ENCODE measurements at places on chromosomes 2 and 18.
A peak's percentile ranks its signal among the peaks of the same experiment; 100 is the strongest.

GRCh38 chr2:120642646-120643045, 93.0 kb upstream of the GLI2 start:
- no peaks in the 10 kb centered on the region for H3K36me3 ChIP-seq
- peaks cover 2% of the 10 kb centered on the region for H3K27me3 ChIP-seq
- DNase-seq: no peak
- no peaks in the 10 kb centered on the region for H3K4me1 ChIP-seq
- H3K27ac ChIP-seq: no peak overlapping the region

DNA sequence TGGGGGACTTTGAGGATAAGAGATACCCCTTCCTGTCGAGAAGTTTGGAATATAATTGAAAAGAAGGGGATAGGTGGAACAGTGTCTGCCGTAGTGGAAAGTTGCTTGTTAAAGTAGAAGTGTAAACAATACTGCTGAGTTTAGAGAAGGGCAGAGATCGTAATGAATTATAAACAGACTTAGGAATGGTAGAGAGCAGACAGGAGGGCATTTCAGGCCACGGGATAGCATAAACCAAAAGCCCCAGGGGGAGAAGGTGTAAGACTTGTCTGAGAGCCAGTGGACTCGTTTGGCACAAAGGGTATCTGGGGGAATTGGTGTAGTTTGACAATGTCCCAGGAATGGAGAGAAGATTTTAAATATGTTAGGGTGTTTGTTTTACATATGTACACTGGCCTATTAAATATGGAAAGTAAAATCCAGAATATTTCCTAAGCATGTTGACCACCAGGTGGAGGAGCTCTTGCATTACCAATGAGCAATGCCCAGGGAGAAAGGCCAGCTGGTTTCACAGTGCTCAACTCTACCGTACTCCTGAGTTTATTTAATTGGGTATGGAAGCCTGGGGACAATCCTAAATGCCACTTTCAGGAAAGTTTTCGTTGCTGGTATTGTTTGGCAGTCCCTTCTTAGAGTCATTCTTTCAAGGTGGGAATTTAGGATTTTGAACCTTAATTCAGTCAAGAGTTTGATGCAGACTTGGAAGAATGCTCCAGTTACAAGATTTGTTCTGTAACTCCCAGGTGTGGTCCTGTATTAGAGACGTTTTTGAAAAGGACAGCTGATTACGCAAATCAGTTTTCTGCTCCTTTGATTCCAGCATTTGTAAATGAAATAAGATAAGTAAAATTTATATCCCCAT, 7.5 kb downstream of the COPS8 start:
- no peak overlapping the region for H3K27ac ChIP-seq
- H3K4me1 ChIP-seq: peaks cover 8% of the 10 kb centered on the region
- DNase-seq: no peak
- H3K36me3 ChIP-seq: peaks cover 54% of the 10 kb centered on the region
- H3K4me3 ChIP-seq: no peak overlapping the region
- H3K27me3 ChIP-seq: no peaks in the 10 kb centered on the region

DNA sequence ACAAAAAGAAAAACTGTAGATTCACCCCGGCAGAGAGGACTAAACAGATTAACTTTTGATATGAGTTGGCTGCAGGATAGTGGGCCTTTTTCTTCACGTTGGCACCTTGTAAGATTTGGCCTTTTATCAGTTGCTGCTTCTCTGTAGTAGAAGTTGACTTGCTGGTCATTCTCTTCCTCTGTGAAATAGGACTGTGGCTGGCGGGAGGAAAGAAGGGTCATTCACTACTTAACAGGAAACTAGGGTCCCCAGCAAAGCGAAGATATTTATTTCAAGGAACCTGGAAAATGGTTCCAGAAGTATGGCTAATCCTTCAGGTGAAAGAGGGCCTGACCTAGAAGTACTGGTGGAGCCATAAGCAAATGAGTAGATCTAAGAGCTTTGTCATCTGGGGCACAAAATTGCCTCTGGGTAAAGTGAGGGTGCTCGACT, 383 bp upstream of the ATP5MC3 start:
- peaks cover 44% of the 10 kb centered on the region for H3K36me3 ChIP-seq
- H3K4me3 ChIP-seq: peak overlapping the region; percentile 94
- no peaks in the 10 kb centered on the region for H3K27me3 ChIP-seq
- peak overlapping the region; percentile 96 for H3K27ac ChIP-seq
- peaks cover 21% of the 10 kb centered on the region for H3K4me1 ChIP-seq

DNA sequence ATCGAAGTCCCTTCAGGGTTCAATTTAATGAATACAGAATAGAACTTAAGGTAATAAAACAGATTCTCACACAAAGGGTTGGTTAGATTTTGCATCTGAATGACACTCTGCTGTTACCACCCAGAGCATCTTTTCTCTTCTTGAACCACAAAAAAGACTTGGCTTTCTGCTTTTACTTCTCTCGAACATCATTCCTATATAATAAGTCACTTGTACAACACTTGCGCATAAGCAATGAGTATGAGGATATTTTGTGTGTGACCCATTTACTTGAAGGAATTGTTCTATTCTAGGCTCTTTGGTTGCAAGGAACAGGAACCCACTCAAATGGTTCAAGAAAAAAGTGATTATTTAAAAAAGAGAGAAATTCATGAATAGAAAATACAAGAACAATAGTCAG, 126.2 kb downstream of the NUP35 start:
- no peak overlapping the region for H3K4me3 ChIP-seq
- H3K27me3 ChIP-seq: peaks cover 16% of the 10 kb centered on the region
- no peaks in the 10 kb centered on the region for H3K4me1 ChIP-seq
- H3K27ac ChIP-seq: no peak overlapping the region
- no peaks in the 10 kb centered on the region for H3K36me3 ChIP-seq

DNA sequence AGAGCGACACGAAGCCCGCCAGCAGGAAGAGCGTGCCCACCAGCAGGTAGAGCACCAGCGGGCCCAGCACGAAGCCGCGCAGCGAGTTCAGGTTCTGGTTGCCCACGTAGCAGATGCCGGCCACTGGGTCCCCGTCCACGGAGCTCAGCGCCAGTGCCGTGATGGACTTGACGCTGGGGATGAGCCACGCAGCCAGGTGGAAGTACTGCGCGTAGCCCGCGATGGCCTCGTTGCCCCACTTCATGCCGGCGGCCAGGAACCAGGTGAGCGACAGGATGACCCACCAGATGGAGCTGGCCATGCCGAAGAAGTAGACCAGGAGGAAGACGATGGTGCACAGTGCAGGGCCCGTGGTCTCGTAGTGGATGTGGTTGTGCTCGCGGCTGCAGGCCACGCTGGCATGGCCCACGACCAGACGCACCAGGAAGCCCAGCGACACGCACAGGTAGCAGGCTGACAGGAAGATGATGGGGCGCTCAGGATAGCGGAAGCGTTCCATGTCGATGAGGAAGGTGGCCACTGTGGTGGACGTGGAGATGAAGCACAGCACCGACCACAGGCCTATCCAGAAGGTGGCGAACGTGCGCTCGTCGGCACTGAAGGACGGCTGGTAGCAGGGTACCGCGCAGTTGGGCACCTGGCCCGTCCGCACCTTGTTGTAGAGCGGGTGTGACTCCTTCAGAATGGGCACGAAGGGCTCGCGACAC, 2.1 kb downstream of the FZD5 start:
- peaks cover 21% of the 10 kb centered on the region for H3K27me3 ChIP-seq
- H3K36me3 ChIP-seq: peaks cover 11% of the 10 kb centered on the region
- peaks cover 21% of the 10 kb centered on the region for H3K4me1 ChIP-seq
- peak overlapping the region; percentile 46 for H3K27ac ChIP-seq
- no peak for DNase-seq

GRCh38 chr2:176768185-176768584, 444.4 kb upstream of the HNRNPA3 start:
- H3K4me1 ChIP-seq: peaks cover 5% of the 10 kb centered on the region
- peaks cover 69% of the 10 kb centered on the region for H3K27me3 ChIP-seq
- H3K36me3 ChIP-seq: no peaks in the 10 kb centered on the region
- H3K27ac ChIP-seq: no peak overlapping the region

DNA sequence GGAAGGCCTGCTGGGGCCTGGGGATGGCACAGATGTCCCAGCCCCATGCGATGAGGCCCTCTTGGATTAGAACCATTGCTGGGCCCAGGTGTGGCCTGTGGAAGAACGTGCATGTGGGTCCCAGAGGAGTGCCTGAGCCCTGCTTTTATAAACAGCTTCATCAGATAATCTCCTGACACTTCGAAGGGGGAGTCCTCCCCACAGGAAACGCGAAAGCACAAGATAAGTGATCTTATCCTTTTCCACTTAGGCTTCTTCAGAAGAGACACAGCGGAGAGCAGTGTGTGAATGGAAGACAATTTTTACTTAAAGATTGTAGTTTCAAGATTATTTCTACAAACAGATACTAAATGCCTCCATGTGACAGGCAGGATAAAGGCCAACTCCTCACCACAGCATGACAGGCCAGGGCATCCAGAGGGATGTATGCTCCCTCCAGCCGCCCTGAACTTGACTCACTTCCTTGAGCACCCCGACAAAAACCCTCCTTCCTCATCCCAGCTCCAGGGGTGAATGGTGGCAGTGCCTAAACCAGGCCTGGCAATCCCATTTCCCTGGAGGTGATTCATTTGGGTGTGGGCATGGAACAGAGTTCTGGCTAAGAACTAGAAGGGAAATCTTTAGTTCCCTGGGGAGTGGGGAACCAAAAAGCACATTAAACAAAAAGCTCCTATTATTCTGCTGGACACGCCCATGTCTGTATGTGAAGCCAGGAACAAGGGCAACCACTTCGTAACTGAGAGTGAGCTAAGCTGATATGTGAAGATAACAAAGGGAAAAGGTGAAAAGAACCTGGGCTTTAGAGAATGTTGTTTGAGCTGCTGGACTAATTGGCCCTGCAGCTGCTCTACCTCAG, 56.2 kb upstream of the TMEM163 start:
- H3K27me3 ChIP-seq: no peaks in the 10 kb centered on the region
- no peak overlapping the region for H3K4me3 ChIP-seq
- peaks cover 2% of the 10 kb centered on the region for H3K4me1 ChIP-seq
- H3K36me3 ChIP-seq: no peaks in the 10 kb centered on the region

DNA sequence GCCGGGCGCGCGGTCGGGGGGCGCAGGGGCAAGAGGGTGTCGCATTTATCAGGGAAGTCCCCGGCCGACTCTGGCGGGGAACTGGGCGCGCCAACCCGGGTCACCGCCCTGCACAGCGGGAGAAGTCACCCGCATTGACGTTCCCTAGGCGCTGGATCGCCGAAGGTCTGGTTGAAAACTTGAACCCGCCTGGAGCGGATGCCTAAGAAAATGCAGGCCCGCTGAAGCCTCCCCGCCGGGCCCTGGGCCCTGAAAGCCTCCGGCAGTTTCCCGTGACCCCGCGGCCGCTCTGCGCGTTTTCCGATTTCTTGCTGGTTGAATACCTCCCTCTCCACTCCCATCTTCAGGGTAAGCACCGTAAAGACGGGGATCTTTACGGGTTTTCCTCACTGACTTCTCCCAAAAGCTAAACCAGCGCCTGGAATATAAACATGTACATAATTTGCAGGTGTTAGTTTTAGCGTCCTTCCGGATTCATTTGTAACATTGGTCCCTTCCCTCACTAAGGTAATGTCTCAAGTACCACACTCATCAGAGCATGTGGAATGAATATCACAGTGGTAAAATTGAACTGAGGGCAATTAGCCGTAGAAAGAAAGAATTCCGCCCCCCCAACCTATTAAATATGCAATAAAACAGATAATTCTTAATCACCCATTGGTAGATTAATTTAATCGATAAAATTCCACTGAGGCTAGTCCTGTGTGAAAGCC, 675 bp upstream of the SPIRE1 start:
- no peak for DNase-seq
- peak overlapping the region; percentile 72 for H3K4me3 ChIP-seq
- H3K27me3 ChIP-seq: no peaks in the 10 kb centered on the region
- no peak overlapping the region for H3K27ac ChIP-seq

- no peaks in the 10 kb centered on the region for H3K27me3 ChIP-seq
- no peak for DNase-seq
- H3K4me3 ChIP-seq: no peak overlapping the region
- no peak overlapping the region for H3K27ac ChIP-seq
- no peaks in the 10 kb centered on the region for H3K4me1 ChIP-seq
Observed at GRCh38 chr2:133293544-133294353, 274.5 kb downstream of the NCKAP5 start.

GRCh38 chr2:101064868-101065549, 62.9 kb downstream of the RPL31 start:
- H3K36me3 ChIP-seq: no peaks in the 10 kb centered on the region
- no peak for DNase-seq
- H3K4me3 ChIP-seq: no peak overlapping the region
- H3K27ac ChIP-seq: no peak overlapping the region
- peaks cover 6% of the 10 kb centered on the region for H3K27me3 ChIP-seq

GRCh38 chr18:71844814-71845213, 699.3 kb downstream of the CBLN2 start:
- no peaks in the 10 kb centered on the region for H3K4me1 ChIP-seq
- no peak overlapping the region for H3K4me3 ChIP-seq
- no peaks in the 10 kb centered on the region for H3K27me3 ChIP-seq

DNA sequence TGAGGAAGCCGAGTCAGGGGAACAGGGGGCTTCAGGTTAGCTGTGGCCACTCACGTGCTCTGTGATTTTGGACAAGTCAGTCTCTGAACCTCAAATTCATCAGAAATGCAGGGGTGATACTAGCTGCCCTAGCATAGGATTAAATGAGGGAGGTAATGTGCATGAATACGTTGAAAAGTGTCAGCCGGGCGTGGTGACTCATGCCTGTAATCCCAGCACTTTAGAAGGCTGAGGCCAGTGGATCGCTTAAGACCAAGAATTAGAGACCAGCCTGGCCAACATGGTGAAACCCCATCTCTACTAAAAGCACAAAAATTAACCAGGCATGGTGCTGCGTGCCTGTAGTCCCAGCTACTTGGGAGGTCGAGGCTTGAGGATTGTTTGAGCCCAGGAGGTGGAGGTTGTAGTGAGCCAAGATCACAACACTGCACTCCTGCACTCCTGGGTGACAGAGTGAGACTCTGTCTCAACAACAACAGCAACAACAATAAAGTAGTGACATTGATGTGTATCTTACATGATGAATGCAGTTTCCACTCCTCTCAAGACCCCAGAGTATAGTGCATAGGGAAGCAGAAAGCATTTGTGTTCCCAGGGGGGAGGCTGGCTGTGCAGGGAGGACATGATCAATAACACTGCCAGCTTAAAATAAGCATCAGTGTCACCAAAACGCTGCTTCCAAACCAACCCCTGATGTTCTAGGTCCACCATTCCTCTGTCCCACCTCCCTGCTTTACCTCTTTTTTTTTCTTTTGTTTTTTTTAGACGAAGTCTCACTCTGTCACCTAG, 68.8 kb downstream of the HNRNPLL start:
- no peak overlapping the region for H3K4me3 ChIP-seq
- H3K27ac ChIP-seq: no peak overlapping the region
- no peaks in the 10 kb centered on the region for H3K36me3 ChIP-seq
- H3K4me1 ChIP-seq: peaks cover 6% of the 10 kb centered on the region
- H3K27me3 ChIP-seq: peaks cover 7% of the 10 kb centered on the region

DNA sequence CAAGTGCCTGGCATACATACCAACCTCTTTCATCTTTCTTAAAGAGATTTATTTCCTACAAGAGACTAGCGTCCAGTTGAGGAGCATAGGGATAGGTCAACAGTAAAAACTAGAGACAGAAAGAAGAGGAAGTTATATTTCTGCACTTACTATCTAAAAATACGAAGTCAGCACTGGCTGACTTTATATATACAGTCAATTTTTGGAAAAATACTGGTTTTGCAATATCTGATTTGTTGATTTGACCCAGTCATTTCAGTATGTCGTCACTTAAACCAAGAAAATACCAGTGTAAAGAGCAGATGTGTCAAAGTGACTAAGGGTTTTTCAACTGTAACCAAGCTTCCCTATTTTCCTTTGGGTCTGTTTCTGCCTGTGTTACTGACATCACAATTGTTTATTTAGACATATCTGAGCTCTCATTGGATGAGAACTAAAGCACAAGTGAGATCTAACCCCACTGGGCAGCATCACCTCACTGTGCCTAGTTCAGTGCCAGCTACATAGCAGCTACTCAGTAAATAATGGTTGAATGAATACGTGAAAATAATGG, 23.0 kb downstream of the CYTIP start:
- peak overlapping the region; percentile 37 for H3K4me3 ChIP-seq
- peaks cover 94% of the 10 kb centered on the region for H3K36me3 ChIP-seq
- no peak for DNase-seq
- no peaks in the 10 kb centered on the region for H3K27me3 ChIP-seq
- peak overlapping the region; percentile 79 for H3K27ac ChIP-seq

All from effector memory CD8-positive, alpha-beta T cell (primary cell).